ENCODE measurements at places on chromosomes 5 and 9.
A peak's percentile ranks its signal among the peaks of the same experiment; 100 is the strongest.

GRCh38 chr5:112915831-112916230 is 6.2 kb downstream of the REEP5 start:
- no peak overlapping the region for H3K27ac ChIP-seq
- H3K27me3 ChIP-seq, result peaks cover 4% of the 10 kb centered on the region
- DNase-seq, result no peak
- no peak overlapping the region for H3K4me3 ChIP-seq
- peaks cover 37% of the 10 kb centered on the region for H3K36me3 ChIP-seq

- H3K27me3 ChIP-seq, result no peaks in the 10 kb centered on the region
- peaks cover 4% of the 10 kb centered on the region for H3K4me1 ChIP-seq
- no peaks in the 10 kb centered on the region for H3K36me3 ChIP-seq
- no peak overlapping the region for H3K27ac ChIP-seq
- H3K4me3 ChIP-seq, result no peak overlapping the region
Measured at GRCh38 chr9:91799113-91799744, 150.8 kb downstream of the ROR2 start.

DNA sequence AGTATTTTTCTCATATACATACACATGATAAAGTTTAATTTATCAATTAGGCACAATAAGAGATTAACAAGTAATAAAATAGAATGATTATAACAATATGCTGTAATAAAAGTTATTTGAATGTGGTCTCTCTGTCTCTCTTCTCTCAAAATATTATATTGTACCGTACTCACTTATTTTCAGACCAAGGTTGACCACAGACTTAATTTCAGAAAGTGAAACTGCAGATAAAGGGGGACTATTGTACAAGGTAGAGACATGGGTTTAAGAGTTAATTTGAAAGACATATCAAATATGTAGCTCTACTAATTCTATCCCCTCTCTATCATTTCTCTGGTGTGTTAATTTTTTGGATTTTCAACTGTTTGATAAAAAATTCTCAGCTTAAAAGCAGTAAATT is 20.0 kb upstream of the C9 start:
- H3K27ac ChIP-seq, result no peak overlapping the region
- peaks cover 42% of the 10 kb centered on the region for H3K36me3 ChIP-seq
- DNase-seq, result no peak
- no peak overlapping the region for H3K4me3 ChIP-seq
- peaks cover 2% of the 10 kb centered on the region for H3K27me3 ChIP-seq

- peak; percentile 80 for DNase-seq
- peak within 1 kb of the TSS; percentile 100 for H3K4me3 ChIP-seq
Measured at GRCh38 chr5:38556599-38557307, at the start of gene LIFR. Gene LIFR, minus strand, starts transcription at chr5:38556646. Its CDS starts 25,999 bp downstream, at chr5:38530647.

Measured in endothelial cell (in vitro differentiated cells).